GM06990 (cell line): ENCODE measurements at places on chromosomes 7 and 10.

- no peak for DNase-seq
Observed at GRCh38 chr7:105768898-105769507, 107.4 kb downstream of the ATXN7L1 start.

GRCh38 chr7:1124164-1124563, 35.8 kb downstream of the ZFAND2A start:
- no peak for DNase-seq

DNA sequence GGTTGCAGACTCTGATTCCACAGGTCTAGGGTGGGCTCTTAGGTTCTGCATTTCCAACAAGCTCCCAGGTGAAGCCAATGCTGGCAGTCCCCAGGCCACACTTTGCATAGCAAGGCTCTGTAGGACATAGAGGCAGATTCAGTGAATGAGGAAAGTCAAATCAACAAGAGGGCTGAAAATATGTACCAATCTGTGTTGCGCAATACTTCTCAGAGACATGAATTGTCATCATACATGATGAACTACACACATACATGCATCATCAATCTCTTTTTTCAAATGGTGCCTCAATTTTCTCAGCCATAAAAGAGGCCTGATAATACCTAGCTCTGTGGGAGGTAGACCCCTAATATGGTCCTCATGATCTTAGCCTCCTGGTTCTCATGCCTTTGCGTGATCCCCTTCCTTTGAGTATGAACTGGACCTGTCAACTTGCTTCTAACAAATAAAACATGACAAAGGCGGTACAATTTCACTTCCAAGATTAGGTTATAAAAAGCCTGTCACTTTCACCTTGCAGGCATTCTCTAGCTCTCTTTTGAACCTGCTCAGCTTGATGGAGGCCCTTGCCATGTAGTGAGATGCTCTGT, 49.0 kb downstream of the PIK3CG start:
- no peak for DNase-seq

- no peak for DNase-seq
Observed at GRCh38 chr7:41185851-41186250, 517.0 kb downstream of the INHBA start.

- DNase-seq: no peak
Observed at GRCh38 chr10:561721-562120, 127.7 kb downstream of the DIP2C start.

DNA sequence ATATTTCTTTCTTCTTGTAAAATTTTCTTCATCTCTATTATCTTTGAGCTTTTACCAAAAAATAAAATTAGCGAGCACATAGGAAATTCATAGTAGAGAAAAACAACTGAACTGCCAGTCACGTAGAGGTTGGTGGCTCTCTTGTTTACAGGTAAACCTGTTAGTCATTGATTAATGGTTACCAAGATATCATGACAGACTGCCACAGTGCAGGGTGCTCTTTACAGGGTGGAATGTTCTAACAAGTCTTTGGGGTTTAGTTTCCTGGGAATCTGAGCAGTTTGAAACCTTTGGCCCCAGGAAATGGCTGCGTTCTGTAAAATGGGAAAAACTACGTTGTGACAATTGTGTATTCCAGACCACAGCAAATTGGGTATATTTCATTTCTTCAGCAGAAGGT, 407.3 kb upstream of the ADARB2 start:
- DNase-seq: no peak

DNA sequence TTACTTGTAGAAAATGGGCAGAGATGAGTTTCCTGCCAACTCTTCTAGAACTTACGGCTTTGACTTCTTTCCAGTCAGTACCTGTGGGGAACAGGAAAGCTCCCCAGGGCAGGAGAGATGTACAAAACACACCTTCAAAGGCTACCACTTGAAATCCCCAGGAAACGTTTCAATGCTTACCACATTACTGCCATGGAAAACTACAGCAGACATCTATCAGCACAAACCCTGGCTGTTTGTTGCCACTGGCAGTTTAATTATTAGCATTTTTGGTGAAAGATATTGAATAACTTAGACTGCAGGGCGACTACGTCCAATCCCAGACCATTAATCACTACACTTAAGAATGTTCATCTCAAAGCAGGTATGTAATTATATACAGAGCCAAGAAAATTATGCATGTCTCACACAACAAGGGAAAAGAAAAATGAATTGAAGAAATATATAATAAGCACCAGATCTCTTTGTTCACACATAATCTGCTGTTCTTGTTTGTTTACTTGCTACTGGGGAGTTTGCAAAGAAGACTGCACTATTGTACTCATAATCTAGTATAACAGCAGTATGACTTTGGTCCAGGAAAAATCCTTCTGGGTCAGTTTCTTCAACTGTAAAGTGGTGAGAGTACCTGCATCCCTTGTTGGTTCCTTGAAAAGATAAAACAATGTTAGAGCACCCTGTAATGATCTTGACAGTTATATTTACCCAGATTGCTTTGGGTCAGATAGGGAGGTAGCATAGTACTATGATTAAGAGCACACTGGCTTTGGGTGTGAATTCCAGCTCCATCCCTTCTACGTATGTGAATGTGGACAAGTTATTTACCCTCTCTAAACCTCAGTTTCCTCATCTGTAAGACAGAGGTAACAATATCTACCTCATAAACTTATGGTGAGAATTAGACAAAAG, 138.3 kb downstream of the DOCK4 start:
- DNase-seq: no peak

DNA sequence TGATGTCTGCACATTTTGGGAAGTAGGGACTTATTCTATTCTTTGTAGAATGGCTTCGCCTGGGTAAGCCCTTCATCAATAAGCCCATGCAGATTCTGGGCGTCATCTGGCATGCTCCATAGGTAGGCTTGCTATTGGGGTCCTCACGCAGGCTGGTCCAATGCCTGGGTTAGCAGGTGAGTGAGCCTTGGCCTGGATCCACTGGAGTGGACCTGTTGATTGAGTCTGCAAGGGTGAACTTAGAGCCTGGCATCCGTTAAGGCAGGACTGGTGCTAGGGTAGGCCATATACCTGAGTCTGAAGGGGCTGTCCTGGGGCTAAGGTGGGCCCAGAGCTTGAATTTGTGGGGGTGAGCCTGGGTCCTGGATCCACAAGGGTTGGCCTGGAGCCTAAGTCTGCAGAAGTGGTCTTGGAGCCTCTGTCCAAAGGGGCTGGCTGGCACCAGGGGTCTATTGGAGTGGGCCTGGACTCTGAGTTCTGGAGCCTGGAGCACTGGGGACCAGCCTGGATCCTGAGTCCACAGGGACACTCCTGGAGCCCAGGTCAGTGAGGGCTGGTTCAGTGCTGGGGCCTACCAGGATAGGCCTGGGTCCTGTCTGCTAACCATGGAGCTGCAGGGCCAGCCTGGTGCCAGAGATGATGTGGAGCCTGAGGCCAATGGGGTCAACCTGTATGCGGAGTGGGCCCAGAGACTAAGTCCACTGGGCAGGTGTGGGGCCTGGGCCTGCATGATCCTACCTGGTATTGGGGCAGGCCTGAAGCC, 297.7 kb downstream of the PTPRN2 start:
- DNase-seq: no peak

- no peak for DNase-seq
Observed at GRCh38 chr7:149027055-149027454, 1.2 kb downstream of the PDIA4 start.

GRCh38 chr7:22485189-22485588, 14.8 kb downstream of the STEAP1B start:
- DNase-seq: no peak

DNA sequence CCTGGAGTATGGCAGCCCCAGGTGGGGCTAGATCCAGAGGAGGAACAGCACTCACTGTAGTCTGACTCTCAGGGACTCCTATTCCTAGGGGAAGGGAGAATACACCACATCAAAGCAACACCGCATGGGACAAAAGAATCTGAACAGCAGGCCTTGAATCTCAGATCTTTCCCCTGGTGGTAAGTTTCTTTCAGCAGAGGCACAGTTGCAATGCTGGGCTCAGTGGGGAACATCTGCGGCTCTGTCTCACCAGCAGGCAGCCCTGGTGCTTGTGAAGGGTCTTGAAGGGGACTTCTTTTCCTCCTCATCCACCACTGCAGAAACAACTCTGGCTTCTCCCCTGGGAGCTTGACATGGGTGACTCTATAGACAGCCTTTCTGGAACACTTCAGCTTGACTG, 111.2 kb upstream of the ARHGAP21 start:
- DNase-seq: no peak

GRCh38 chr10:28072573-28072972, 73.7 kb upstream of the ODAD2 start:
- DNase-seq: no peak

- DNase-seq: no peak
Observed at GRCh38 chr7:27159266-27160144, 3.0 kb upstream of the HOXA7 start.
